ENCODE measurements at places on chromosomes 7 and 10.

DNA sequence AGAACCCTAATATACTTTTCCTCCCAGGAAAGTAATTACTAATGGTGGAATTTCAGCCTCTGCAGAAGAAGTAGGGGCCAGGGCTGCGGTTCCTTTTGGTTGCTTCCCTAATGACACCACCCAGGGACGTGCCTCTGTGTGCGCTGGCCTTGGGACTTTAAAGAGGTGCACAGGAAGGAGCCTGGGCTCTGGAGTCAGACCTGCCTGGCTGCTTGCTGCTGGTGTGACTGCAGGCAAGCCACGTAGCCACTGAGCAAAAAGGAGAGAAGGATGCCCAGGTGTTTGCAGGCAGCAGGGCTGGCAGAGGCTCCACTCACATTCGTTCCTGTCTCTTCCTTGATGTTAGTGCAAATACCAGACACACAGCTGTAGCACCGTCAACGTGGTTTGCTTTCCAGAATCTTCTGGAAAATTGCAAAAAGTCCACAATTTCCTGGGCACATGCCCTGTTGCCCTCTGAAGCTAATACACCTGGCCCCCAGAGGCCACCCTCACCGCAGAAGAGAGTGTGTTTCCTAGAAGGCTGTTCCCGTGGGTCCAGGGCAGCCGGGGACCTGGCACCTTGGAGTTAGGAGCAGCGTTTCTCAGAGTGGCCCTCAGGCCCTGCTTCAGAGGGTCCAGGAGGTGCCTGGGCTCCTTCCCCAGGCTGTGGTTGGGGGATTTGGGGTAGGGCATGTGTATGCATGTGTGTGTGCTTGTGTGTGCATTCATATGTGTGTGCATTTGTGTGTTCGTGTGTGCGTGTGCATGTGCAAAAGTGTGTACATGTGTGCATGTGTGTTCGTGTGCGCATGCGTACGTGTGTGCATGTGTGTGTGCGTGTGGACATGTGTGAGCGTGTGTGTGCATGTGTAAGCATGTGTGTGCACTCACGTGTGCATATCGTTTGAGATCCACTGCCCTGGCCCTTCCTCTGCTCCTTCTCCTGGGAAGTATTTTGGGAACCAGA is 12.8 kb upstream of the PRKAG2 start:
- DNase-seq, result peak; percentile 75

GRCh38 chr7:20906801-20907453 is 120.2 kb upstream of the SP8 start:
- DNase-seq, result no peak

GRCh38 chr7:40156988-40157387 is 22.2 kb downstream of the SUGCT start:
- no peak for DNase-seq

GRCh38 chr10:89263091-89263490 is 11.5 kb upstream of the LIPA start:
- DNase-seq, result no peak

GRCh38 chr10:91520661-91521060 is 110.5 kb downstream of the HECTD2 start:
- DNase-seq, result no peak

- no peak for DNase-seq
Measured at GRCh38 chr7:146414937-146415336, 298.3 kb downstream of the CNTNAP2 start.

DNA sequence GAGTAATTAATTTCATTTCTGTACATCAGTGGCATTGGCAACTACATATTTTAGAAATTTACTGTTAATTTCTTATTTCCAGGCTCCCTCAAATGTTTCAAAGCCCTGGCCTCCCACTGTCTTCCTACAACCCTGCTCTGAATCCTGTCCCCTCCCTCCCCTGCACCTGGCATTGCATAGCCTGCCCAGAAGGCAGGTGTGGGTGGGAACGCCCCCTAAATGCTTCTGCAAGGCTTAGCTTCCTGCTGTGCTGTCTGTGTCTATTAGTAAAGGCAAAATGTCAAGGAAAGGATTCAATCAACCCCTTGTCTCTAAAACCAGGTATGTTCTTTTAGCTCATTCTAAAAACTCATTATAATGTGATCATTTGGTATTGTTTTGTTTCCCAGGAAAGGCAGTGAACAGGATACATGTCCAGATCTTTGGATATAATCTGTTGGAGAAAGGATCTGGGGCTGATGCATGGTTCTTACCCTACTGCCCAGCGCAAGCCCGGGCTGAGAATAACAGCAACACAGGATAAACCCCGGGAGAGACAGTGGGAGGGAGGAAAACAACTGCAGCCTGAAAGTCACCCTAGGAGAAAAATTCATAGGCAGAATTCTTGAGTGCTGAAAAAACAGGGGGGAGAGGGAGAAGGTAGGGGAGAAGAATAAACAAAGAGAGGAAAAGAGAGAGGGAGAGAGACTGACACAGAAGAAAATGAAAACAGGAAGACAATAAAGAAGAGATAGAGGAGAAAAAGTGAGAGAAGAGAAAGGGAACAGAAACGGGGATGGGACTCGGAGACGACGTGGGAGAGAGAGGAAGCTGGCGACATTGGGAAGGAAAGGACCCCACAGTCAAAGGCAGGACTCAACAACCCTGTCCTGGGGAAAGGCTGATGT is 589 bp downstream of the ZNF488 start:
- peak; percentile 11 for DNase-seq

DNA sequence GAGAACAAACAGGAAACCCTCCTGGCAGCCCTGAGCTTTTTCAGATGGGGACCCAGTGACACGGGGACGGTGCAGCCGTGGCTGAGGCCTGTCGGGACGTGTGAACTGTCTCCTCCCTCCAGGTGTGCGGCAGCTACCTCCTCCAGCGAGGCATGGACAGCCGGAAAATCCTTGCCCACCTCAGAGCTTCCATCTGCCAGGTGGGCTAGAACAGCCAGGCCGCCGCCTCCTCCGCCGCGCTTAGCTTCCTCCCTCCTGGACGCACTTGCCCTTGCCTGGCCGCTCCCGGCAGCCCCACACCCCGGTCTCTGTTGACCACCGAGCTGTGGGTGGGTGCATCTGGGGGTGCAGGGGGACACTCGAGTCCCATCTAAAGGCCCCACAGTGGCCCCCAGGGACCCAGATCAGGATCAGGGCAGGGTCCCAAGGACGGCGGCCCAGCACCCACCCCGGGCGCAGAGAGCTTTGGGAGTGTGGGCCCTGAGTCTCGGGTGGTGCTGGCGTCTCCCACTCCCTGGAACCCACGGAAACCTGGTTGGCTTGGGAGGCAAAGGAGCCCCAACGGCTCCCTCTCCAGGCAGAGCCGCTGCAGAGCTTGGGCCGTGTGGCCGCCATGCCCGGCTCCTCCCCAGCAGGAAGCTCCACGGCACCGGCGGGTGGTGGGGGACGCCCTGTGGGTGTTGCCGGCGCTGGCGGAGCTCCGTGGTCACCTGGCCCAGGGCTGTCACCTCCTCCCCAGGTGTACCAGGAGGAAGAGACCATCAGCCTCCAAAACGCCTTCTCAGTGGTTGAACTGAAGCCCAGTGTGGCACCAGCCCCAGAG is 32.9 kb upstream of the UTF1 start:
- DNase-seq, result no peak

DNA sequence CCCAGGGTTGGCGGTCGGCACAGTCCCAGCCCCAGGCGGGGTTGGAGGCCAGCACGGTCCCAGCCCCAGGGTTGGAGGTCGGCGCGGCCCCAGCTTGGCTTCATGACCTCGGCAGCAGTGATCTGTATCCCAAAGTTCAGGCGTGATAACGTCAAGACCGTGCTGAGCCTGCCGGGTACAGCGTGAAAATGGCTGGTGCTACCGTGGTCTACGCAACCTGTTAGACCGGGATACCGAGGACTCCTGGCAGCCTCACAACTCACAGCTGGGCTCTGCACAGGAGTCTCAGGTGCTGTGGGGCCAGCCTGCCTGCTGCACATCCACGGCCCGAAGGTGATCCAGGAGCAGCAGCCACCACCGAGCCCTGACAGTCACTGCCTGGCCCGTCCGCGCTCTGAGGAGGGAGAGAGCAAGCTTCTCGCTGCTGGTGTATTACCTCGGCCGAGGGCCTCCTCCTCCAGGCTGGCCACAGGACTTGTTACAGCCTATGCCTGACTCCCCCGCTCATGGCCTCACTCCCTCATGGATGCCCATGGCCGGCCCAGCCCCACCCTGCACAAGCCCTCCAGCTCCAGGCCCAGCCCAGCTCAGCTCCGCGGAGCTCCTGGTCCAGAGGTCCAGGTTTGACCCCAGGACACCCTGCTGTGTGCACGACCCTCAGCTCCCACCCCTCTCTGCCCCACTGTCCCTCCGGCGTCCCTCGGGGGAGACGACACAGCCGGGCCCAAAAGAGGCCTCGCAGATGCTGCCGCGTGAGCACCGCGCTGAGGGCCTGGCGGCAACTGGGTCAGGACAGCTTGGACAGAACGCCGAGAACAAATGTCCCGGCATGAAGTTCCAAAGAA is 156.0 kb downstream of the ELFN1 start:
- no peak for DNase-seq

DNA sequence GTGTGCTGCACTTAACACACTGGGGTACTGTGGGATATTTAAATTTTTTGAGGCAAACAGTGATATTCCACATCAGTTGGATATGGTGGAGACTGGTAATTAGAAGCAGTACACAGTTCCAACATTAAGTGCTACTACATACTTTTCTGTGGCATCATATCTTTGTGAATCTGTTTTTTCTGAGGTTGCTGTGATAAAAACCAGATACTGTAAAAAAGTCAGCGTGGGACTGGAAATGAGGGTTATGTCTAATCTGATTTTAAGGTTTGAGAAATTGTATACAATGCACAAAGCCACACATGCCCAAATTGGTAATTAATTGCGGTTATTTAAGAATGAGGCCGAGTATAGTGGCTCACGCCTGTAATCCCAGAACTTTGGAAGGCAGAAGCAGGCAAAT is 41.2 kb downstream of the TBC1D12 start:
- no peak for DNase-seq

GRCh38 chr7:95558864-95559263 is 37.5 kb downstream of the PDK4 start:
- DNase-seq, result no peak

- no peak for DNase-seq
Measured at GRCh38 chr10:6407034-6407721, 172.9 kb downstream of the PRKCQ start.

DNA sequence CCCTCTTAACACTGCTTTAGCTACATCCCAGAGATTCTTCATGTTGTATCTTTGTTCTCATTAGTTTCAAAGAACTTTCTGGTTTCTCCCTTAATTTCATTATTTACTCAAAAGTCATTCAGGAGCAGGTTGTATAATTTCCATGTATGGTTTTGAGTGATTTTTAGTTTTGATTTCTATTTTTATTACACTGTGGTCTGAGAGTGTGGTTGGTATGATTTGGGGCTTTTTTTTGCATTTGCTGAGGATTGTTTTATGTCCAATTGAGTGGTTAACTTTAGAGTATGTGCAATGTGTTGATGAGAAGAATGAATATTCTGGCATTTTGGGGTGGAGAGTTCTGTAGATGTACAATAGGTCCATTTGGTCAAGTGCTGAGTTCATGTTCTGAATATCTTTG is 37.9 kb upstream of the CAPZA2 start:
- no peak for DNase-seq

DNA sequence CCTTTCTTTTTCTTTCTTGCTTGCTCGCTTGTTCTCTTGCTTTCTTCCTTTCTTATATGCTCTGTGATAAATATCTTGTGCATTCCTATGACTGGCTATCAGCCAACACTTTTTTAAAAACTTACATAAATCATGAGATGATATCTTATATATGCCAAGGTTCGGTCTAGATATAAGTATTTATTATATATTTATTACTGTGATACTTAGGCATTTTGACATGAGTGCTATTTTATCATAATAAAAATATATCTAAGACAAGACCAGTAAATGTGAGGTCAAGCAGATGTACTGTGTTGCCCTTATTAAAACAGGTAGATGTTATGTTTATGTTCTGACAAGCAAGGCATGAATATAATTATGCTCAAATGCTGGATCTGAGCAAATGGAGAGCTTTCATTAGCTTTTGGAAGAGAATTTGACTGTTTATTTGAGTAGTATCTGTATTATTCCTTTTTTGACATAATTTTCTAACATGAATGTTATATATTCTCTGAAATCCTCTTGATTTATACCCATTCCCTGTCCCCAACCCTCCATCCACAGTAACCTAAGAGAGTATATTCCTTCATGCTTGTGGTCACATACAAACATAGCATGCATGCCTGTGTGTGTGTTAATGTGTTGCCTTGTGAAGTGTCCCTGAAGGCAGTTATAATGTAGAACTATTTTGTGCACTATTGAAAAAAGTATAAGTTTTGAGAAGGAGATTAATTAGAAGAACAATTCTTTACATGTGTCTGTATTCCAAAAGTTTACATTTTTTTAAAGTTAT is 158.0 kb downstream of the HDAC9 start:
- DNase-seq, result no peak

DNA sequence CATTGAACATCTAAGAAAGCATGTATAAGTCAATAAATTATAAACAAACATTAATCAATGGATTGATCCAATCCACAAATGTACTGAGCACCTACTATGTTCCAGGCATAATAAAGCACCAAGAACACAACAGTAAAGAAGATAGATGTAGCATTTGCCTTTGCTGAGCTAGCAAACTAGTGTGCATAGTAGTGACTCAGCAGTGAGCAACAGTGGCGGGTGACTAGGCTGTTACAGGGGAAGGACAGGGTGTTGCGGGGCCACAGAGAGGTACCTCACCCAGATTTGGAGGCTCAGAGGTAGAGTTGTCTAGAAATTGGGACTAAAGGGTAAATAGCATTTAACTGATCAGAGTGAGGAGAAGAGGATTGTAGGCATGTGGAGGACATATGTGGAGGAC is 83.6 kb downstream of the NXPH1 start:
- DNase-seq, result no peak

GRCh38 chr10:8014649-8015048 is 39.8 kb upstream of the GATA3 start:
- no peak for DNase-seq

- no peak for DNase-seq
Measured at GRCh38 chr10:16893664-16894063, 76.4 kb upstream of the RSU1 start.

GRCh38 chr10:112168733-112169132 is 14.8 kb downstream of the GPAM start:
- DNase-seq, result no peak

GRCh38 chr10:96968682-96969423 is 136.8 kb downstream of the LCOR start:
- DNase-seq, result no peak

- no peak for DNase-seq
Measured at GRCh38 chr10:113232928-113233511, 283.0 kb downstream of the TCF7L2 start.

DNA sequence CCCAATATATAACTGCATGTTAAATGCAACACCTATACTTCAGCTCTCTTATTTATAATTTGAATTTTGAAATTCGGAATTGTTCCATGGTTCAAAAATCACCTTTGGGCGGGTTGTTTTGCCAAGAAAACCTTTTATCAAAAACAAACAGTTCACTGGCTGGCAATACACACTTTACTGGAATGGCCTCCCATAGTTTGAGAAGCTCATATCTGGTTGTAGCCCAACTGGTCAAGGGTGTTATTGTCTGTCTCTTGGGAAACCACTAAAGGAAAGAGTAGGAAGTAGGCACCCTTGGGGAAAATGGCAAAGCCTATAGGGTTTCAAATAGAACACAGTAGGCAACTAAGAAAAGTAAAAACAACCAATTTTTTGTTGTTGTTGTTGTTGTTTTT is 117.9 kb downstream of the HIPK2 start:
- no peak for DNase-seq
